ENCODE measurements at places on chromosomes 13 and 19.

DNA sequence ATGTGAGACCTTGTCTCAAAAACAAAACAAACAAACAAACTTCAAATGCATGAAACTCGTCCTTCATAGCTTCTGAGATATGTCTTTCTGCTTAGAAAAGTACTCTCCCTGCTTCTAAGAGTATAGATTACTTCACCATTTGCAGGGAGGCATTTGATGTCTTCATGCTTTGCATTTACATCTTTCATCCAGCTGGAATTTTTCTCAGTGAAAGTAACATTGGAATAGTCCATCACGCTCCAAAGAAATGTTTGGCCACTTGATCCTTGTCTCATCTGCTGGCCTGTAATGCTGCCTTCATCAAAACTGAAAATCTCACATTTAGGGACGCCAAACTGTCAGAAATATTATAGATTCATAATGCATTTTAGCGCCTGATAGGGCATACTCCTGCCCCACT is 19.2 kb downstream of the PNMA8A start:
- no peak for DNase-seq

DNA sequence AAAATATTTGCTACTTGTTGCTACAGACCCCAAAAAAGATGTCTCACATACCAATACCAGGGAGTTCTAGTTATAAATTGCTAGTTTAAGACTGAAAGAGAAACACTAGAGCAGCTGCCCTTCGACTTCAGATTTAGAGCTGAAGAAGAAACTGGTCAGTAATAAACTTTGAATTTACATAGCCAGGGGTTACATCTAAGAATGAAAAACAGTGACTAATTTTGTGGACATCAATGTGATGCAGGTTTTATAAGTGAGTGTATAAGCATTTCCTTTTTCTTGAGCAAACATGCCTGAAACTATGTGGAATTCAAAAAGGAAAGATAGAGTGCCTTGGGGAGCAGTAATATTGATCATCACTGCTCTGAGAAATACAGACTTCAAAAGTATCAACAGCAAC is 724.9 kb upstream of the MIR17HG start:
- no peak for DNase-seq

DNA sequence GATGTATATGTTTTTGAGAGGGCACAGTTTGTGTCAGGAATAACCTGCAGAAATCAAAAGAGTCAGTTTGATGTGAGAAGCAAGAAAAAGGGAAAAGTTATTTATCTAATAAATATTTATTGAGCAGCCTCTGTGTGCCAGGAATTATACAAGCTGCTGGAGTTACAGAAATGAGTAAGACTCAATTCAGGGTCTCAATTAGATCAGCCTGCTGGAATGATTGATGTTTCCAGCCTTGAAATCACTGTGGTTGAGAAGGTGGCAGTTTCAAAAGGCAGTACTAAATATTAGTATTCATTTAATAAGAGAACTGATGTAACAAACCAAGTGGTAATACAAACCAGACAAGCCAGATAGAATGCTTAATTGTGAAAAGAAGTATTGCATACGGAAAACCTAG is 782.4 kb upstream of the GPC6 start:
- no peak for DNase-seq

- no peak for DNase-seq
These were observed 96.6 kb downstream of the SIPA1L3 start for GRCh38 chr19:38003438-38004185.

GRCh38 chr19:33405553-33406461 is 32.3 kb downstream of the CEBPG start:
- DNase-seq, result no peak

DNA sequence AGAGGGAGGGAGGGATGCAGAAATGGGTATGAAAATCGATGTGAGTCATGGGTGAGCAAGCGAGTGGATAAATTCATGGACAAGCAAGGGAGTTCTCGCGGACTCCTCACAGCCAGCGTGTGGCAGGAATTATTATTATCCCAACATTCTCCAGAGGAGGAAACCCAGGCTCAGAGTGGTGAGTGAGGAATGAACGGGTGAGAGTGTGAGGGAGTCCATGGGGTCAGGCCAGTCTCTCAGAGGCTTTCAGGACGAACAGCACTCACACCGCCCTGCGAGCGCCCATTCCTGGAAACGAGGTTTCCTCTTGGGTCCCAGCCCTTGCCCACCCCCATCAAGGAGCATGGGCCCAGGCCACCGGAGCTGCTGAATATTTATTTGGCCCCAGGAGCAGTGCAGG is 6.3 kb upstream of the DNAAF3 start:
- DNase-seq, result no peak

GRCh38 chr19:48719263-48720171 is at the start of gene MAMSTR:
TSS of gene MAMSTR (minus strand) at chr19:48719725. CDS start at chr19:48719031, 694 bp downstream.
- no peak for DNase-seq

GRCh38 chr19:883661-884211 is 9.3 kb downstream of the MED16 start:
- DNase-seq, result no peak

GRCh38 chr13:20715330-20715712 is 11.8 kb downstream of the IL17D start:
- no peak for DNase-seq

DNA sequence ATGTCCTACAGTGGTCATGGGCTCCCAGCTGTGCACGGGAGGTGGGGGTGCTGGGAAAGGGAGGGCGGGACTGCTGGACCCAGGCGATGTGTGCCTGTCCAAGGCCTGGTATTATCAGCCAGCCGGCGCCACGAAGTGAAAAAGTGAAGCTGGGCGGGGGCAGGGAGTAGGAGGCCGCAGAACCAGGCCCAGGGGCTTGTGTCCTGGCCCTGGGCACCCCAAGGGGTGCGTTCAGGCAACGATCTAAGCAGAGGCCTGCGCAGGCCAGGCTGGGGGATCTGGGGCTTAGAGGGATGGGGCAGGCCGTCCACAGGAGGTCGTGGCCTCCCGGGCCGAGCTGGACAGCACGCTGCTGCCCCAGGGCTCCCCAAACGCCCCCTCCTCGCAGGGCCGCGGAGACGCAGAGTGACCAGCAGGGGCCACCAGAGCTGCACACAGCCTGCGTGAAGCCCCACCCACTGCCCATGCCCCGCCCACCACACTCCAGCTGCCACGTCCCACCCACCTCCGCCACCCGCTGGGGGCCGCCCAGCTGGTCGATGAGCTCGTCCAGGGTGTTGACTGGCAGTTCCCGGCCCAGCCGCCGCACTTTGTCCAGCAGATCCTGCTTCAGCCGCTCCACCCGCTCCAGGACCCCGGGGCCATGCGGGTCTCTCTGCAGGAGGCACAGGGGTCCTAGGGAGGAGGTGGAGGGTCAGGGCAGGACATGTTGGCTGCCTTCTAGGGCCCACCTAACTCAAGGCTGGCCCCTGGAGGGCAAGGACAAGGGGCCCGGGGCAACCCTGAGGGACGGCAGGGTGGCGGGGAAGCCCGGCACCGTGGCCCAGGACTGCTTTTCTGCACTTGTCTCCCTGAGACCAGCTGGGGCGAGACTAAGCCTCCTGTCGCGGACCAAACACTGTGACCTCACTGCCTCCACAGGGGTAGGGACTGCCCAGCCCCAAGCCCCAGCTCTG is 9.5 kb downstream of the GPX4 start:
- peak; percentile 71 for DNase-seq

- DNase-seq, result no peak
These were observed 13.2 kb upstream of the URI1 start for GRCh38 chr19:29928831-29929230.

- no peak for DNase-seq
These were observed 270.5 kb downstream of the DIAPH3 start for GRCh38 chr13:59893266-59893665.

DNA sequence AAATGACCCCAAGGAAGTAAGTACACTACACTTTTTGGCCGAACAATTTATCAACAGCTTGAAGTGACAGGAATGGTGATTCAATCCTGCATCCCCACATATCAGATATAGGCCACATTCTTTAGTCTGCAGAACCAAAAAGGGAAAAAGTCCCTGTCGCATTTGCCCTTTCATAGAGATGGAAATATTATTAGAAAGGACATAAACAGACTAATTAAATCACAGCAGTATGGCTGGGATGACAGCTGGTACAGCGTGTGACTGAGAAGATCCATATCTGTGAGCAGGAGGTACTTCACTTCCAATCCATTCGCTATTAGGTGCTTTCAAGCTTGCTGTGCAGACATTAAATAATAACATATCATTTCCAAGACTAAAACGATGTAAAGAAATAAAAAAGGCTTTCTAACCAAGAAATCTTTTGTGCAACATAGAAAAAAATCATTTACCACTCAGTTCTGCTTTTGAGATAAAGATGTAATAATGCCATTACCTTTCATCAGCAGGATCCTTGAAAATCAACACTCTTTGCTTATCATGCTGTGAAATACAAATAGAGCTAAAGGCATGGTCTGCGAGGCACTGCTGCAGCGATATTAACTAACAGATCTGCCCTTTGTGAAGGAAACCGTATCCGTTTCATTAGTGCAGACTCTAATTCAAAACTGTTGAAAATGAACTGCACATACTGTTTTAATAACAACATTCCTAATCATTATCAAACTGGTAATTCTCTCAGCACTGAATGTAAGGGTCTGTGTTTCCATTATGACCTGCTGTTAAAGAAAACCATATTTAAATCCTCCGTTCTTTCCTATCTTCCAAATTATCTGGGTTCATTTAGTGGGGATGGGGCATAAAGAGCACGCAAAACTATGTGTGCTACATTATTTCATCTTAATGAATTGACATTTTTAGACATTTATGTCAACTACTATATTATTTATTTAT is 245.6 kb downstream of the DACH1 start:
- no peak for DNase-seq

DNA sequence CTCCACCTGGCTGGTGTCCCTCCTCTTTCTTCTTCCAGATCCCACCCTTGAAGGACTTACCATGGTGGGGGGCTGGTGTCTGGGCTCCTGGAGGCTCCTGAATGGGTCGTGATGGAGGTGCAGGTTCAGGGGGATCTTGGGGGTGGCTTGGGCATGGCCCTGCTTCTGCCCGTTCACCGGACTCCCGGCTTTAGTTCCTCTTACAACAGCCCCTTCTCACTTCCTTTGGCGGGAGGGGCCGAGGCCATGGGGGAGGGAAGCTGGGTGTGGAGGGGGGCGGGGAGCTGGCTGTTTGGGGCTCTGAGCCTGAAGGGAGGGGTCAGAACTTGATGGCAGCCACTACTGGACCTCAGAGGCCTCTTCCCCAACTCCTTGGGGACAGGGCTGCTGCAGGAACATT is at the start of gene MYO1F:
MYO1F (minus strand) TSS at position 196 of the 400 bp plus-strand sequence; CDS start at position 63, 133 bp downstream.
- DNase-seq, result no peak

- no peak for DNase-seq
These were observed 5.5 kb downstream of the PIK3R2 start for GRCh38 chr19:18158467-18158866.

GRCh38 chr13:22194106-22194805 is 523.4 kb downstream of the FGF9 start:
- DNase-seq, result no peak

DNA sequence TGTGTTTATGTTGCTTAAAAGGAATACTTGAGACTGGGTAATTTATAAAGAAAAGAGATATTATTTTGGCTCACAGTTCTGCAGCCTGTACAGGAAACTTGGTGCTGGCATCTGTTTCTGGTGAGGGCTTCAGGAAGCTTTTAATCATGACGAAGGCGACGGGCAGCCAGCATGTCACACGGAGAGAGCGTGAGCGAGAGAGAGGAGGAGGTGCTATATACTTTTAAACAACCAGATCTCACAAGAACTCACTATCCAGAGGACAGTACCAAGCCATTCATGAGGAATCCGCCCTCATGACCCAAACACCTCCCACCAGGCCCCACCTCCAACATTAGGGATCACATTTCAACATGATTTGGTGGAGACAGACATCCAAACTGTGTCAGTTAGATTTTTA is 163.4 kb upstream of the TSC22D1 start:
- DNase-seq, result no peak

GRCh38 chr19:14550201-14550754 is 20.9 kb downstream of the TECR start:
- DNase-seq, result no peak

- no peak for DNase-seq
These were observed 182.6 kb upstream of the IRS2 start for GRCh38 chr13:109968876-109969577.

DNA sequence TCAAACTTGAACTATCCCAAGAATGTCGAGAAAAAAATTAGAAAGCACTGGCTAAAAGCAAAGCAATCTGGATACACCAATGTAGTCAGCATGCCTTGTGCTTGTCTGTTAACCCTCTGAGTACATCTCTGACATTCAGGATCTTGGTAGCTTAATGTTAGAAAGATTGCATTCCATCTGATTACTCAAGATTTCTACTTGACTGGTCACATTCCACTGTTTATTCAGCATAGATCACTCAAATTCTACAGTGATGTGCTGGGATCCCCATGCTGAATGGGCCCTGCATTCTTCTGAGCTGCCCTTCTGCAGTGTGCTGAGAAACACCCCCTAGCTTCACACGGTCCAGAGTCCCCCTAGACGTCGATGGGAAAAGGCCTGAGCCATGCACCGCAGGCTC is 295.4 kb upstream of the MAB21L1 start:
- no peak for DNase-seq

DNA sequence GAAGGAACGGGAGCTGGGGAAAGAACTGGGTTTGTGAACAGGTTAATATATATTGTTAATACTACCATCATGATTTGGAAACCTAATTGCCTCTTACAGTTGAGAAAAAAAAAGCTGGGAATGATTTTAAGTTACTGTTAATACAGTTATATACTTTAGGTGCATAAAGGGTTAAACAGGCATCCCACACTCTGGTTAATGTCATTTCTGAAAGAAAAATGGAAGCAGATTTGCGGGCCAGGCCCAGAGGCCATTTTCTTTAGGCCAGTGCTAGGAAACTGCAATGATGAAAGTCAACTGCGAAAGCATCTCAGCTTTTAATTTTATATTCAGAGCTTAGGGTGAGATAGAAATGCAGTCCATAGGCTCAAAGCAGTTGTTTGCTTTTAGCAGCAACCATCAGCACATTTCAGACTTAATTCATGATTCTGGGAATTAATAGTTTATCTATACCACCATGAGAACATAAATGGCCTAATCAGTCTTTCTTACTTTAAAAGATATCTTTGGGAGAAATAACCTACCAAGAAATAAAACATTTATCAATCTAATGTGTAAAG is 592.8 kb downstream of the GPC6 start:
- no peak for DNase-seq

GRCh38 chr19:16957151-16957701 is 68.4 kb downstream of the F2RL3 start:
- no peak for DNase-seq

DNA sequence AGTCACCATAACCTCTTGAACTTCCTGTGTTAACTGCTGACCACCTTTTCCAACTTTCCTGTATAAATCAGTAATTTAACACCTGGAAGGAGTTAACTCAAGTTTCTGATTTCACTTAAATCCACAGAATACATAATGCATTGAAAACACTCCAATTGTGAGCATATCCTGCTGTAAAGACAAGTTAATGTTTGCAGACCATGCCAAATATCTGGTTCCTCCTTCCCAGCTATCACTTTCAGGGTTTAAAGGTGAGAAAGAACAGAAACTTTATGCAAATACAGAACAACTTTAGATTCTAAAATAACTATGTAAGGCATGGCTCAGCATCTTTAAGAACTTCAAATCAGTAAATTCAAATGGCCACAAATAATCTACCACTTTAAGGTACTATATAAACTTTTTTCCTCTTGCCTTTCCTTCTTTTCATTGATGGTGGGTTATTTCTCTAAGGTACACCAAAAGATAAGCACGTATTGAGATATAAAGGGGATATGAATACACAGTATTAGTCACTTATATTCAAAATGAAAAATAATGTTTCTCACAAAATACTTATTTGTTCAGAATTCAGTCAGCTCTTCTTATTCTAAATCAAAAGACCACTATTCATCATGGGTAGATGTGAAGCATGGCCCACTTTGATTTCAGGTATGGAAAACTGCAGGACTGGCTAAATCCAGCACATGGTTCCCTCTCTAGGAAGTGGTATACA is 6.6 kb upstream of the TPTE2 start:
- no peak for DNase-seq

- no peak for DNase-seq
These were observed 7.1 kb upstream of the KLK14 start for GRCh38 chr19:51089786-51090185.

Measured in stimulated activated CD8-positive, alpha-beta memory T cell treated with anti-CD3 and anti-CD28 coated beads, Interleukin-12 subunit alpha, Interleukin-12 subunit beta, amount 100 ng/mL, for 4 hours (primary cell).